ENCODE measurements at places on chromosomes 3 and 15.

- H3K27ac ChIP-seq: no peak overlapping the region
- H3K4me1 ChIP-seq: no peaks in the 10 kb centered on the region
- no peak overlapping the region for H3K4me3 ChIP-seq
- DNase-seq: no peak
Measured at GRCh38 chr3:102258666-102259227, 176.1 kb upstream of the ZPLD1 start.

GRCh38 chr3:32814361-32814760 is 3.4 kb upstream of the TRIM71 start:
- H3K36me3 ChIP-seq: no peaks in the 10 kb centered on the region
- H3K4me3 ChIP-seq: no peak overlapping the region
- peaks cover 23% of the 10 kb centered on the region for H3K4me1 ChIP-seq
- H3K27me3 ChIP-seq: peaks cover 52% of the 10 kb centered on the region
- DNase-seq: no peak
- H3K27ac ChIP-seq: no peak overlapping the region

DNA sequence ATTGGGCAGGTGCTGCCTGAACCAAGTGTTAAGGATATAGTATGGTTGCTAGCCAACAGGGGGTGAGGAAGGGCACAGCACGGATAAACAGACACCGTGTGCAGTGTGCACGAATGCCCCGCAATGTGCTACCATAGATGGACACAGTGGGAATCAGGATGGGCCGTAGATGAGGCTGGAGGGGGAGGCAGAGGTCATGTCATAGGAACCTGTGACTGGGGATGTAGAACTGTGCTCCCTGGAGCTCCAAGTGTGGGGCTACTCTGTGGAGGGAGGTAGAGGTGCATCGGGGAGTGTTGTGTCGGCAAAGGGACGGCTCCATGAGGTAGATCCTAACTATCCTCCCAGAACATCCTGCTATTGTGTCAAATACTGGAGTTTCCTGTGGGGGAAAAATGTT is 102.5 kb downstream of the TNIK start:
- no peak overlapping the region for H3K27ac ChIP-seq
- H3K36me3 ChIP-seq: no peaks in the 10 kb centered on the region
- no peaks in the 10 kb centered on the region for H3K27me3 ChIP-seq
- no peak for DNase-seq

DNA sequence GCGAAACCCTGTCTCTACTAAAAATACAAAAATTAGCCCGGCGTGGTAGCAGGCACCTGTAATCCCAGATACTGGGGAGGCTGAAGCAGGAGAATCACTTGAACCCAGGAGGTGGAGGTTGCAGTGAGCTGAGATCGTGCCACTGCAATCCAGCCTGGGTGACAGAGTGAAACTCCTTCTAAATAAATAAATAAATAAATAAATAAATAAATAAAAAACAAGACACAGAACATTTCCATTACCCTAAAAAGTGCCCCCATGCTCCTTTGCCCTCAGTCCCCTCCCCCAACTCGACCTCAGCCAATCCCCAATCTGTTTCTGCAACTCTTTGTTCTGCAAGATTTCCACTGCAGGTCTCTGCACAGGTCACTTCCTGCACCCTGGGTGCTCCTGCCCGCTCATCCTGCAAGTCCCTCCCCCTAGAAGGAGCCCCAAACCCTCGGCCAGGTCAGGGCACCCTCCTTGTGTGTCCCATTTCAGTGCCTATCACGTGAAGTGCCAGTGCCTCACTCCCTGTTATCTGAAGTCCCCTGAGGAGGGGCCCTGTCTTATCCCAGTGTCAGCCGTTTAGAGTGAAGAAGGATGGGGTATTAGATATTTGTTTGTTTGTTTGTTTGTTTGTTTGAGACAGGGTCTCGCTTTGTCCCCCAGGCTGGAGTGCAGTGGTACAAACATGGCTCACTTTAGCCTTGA is 1.1 kb downstream of the FAM240A start:
- H3K27me3 ChIP-seq: no peaks in the 10 kb centered on the region
- no peaks in the 10 kb centered on the region for H3K36me3 ChIP-seq
- no peak overlapping the region for H3K27ac ChIP-seq
- peaks cover 5% of the 10 kb centered on the region for H3K4me1 ChIP-seq
- no peak for DNase-seq
- H3K4me3 ChIP-seq: no peak overlapping the region

DNA sequence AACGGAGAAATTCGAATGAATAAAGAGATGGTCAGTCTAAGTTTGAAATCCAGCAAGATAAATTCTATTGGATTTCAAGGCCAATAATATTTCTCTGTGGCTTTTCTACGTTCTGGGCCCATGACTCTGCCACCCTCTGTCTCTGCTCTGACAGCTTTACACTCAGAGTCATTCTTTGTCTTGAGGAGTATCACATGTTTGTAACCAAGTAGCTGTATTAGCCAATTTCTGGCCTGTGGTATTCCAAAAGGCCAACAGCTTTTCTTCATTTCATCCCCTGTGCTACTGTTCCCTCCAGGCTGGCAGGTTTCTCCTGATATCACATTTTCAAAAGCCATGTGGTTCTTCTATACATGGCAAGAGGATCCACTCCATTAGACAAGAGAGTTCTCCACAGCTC is 324.1 kb upstream of the CNTN4 start:
- no peak overlapping the region for H3K4me3 ChIP-seq
- no peaks in the 10 kb centered on the region for H3K27me3 ChIP-seq
- no peak overlapping the region for H3K27ac ChIP-seq
- no peak for DNase-seq

GRCh38 chr3:146948186-146948585 is 343.0 kb upstream of the PLSCR5 start:
- H3K36me3 ChIP-seq: no peaks in the 10 kb centered on the region
- no peaks in the 10 kb centered on the region for H3K4me1 ChIP-seq
- no peak overlapping the region for H3K4me3 ChIP-seq
- H3K27me3 ChIP-seq: no peaks in the 10 kb centered on the region

GRCh38 chr3:9115336-9115735 is 134.1 kb downstream of the SRGAP3 start:
- peaks cover 7% of the 10 kb centered on the region for H3K27me3 ChIP-seq
- no peak overlapping the region for H3K4me3 ChIP-seq
- H3K27ac ChIP-seq: no peak overlapping the region
- H3K4me1 ChIP-seq: peaks cover 14% of the 10 kb centered on the region
- no peaks in the 10 kb centered on the region for H3K36me3 ChIP-seq

- no peak overlapping the region for H3K27ac ChIP-seq
- DNase-seq: no peak
- no peaks in the 10 kb centered on the region for H3K36me3 ChIP-seq
Measured at GRCh38 chr15:63803106-63803886, 30.5 kb downstream of the HERC1 start.

GRCh38 chr3:31356941-31357340 is 175.8 kb upstream of the STT3B start:
- no peak overlapping the region for H3K27ac ChIP-seq
- H3K4me1 ChIP-seq: no peaks in the 10 kb centered on the region
